ENCODE measurements at places on chromosomes 7 and 10.

- no peak for DNase-seq
Measured at GRCh38 chr10:71970331-71970730, 6.1 kb downstream of the CHST3 start.

DNA sequence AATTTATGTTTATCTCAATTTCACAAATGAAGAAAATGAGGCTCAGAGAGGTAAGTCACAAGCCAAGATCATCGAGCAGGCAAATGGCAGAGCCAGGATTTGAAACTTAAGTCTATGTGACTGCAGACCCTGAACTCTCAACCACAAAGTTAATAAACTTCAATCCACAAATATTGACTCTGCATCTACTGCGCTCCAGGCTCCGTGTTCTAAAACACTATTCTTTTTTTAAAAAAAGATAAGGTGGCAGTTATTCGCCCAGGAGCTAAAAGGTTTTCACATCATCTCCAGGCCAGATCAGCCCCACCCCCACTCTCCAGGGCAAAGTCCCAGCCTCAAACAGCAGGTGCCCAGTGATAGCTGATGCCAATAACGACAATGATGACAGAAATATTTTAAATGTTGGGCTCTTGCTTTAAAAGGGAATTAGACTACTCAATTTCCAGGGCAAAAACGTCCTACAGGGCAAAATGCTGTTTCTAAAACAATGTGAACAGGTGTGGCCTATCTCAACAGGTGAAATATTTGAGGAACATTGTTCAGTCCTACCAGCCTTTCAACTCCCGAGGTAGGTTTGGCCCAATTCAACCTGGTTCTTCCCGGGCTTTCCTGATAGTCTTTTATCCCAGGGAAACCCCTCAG is 85.2 kb downstream of the SORBS1 start:
- no peak for DNase-seq

DNA sequence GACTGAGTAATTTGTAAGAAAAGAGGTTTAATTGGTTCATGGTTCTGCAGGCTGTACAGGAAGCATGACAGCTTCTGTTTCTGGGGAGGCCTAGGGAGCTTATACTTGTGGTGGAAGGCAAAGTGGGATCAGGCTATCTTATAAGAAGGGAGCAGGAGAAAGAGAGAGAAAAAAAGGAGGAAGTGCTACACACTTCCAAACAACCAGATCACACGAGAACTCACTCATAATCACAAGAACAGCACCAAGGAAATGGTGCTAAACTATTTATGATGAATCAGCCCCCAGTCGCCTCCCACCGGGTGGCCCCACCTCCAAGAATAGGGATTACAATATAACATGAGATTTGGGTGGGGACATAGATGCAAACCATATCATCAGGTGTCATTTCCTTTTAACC is 89.1 kb upstream of the KCNMA1 start:
- DNase-seq = no peak

- DNase-seq = no peak
Measured at GRCh38 chr7:130918129-130919052, 184.4 kb upstream of the KLF14 start.

GRCh38 chr7:27211764-27212204 is 11.9 kb upstream of the HOXA13 start:
- DNase-seq = no peak

DNA sequence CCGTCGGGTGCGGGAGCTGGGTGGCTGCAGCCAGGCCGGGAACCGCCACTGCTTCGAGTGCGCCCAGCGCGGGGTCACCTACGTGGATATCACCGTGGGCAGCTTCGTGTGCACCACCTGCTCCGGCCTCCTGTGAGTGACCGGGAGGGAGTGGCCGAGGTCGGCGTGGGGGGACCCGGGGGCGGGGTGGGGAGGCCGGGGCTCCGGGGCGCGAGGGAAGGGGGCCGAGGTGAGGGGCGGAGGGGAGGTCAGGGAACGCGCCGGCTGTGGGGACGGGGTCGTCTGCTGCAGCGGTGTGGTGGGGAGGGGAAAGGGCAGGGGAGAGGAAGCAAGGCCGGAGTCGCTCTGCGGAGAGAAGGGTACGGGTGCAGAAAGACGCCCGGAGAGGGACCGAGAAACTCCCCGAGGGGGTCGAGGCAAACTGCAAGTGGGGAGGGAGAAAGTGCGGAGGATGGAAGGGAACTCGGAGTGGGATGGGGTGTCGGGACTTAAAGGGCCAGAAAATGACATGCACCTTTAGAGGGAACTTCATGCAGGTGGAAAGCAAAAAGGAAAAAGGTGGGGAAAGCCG is 518 bp downstream of the AGFG2 start:
- DNase-seq = no peak

GRCh38 chr7:113085781-113086390 is 741 bp downstream of the GPR85 start:
- peak; percentile 15 for DNase-seq

GRCh38 chr7:114864278-114864677 is 57.6 kb upstream of the MDFIC start:
- no peak for DNase-seq

GRCh38 chr10:123398180-123398591 is 244.0 kb downstream of the BUB3 start:
- DNase-seq = no peak

DNA sequence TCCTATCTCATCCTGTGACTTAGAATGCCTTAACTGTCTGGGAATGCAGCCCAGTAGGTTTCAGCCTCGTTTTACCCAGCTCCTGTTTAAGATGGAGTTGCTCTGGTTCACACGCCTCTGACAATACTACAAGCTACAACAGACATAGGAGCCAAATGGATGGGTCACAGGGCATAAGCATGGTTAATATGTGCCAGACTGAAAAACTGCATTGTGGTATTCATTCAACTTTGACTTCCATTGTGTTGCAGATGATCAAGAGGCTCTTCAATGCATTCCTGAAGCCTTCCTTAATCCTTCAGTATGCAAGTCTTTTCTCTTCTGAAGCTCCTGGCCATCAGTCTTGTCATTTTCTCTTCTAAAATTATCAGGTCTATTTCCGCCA is 20.3 kb upstream of the RNF32 start:
- DNase-seq = no peak

GRCh38 chr7:46192271-46192670 is 271.2 kb upstream of the IGFBP3 start:
- no peak for DNase-seq

DNA sequence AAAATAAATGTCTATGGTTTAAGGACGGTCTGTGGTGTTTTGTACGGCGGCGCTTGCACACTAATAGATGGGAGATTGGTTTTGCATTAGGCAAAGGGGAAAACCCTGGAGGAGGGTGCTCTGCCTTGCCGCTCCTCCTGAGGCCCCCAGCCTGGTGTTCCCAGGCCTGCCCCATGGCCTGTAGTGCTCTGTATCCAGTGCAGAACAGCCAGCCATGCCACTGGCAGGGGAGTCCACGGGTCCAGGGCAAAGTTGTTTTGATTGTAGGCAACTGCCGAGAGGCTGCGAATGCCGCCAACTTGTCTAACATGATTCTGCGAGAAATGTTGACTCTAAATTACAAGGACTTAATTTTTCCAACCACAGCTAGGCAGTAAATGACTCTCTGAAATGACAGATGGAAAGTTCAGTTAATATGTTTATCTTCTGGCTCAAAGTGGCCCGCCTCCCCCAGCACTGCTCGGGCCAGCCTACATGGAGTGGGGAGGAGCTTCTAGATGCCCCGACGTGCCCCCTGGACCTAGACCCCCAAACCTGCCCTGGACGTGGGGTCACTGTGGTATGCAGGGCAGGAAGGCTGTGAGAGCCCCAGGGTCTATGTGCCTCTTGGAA is 104.6 kb upstream of the GDF10 start:
- DNase-seq = no peak

DNA sequence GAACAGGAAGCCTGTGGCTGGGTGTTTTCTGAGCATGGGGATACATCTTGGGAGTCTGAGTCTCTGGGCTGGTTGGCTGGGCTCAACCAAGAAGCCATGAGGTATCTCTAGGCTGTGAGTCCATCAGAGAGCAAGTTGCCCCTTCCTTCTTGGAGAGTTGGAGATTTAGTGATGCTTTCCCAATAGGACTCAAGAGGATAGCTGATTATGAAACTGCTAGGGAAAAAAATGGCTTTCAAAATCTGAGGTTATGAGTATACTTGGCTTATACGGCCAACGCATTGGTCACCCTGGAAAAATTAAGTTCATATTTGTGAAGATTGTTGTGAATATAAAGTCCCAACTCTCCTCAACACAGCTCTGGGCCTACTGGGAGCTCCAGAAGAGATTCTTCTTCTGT is 162.7 kb upstream of the KMT2E start:
- no peak for DNase-seq

DNA sequence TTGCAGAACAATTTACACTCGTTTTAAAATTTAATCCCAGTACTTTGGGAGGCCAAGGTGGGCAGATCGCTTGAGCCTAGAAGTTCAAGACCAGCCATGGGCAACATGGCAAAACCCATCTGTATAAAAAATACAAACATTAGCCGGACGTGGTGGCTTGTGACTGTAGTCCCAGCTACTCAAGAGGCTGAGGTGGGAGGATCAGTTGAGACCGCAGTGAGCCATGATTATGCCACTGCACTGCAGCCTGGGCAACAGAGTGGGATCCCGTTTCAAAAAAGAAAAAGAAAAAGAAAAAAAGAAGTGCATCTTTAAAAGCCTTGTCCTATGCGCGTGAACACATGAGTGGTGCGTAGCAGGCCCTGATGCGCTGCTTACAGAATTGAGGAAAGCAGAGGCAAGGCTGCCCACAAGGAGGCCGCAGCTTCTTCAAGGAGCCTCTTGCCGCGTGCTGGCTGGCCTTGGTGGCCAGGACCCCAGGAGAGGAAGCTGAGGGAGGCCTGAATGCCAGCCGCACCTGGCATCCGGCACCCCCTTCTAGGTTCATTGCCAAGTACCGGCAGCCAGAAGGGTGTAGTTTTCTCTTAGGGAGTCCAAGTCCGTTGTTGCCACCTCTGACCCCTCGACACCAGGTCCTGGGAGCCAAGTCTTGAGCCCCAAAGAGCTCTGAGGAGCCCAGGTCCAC is 124.5 kb downstream of the UBE2H start:
- no peak for DNase-seq
